ENCODE measurements at places on chromosomes 1 and 21. TPM values are rescaled to one million over a fixed set of nuclear protein-coding genes. Genes with fewer than 3 reads are reported as not detected.

DNA sequence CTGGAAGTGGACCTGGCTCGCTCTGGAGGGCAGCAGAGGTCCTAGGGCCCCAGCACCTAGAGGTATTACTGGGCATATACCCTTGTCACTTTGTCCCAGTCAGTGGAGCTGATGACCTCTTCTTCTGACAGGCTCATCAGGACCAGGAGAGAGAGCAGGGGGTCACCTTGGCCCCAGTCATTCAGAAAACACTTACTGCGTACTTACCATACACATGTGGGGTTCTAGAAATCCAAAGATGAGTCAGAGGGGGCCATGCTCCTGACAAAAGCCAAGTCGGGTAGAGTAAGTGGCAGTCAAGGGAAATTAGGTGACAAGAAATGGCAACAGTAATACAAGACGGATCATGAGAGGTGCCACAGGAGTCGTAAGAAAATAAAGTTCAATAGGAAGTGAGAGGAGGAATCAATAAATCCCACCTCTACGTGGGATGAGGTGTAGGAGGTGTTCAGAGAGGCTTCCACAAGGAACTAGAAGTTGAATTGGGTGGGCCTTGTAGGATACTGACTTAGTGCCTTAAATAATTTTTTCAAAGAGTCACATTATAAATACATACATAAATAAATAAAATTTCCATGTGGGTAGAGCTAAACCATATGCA lies 6.8 kb downstream of the KCNC4 start:
- no peak for DNase-seq
- H3K27ac ChIP-seq, result no peak overlapping the region
- no peak overlapping the region for H3K4me3 ChIP-seq
- peaks cover 15% of the 10 kb centered on the region for H3K4me1 ChIP-seq
- H3K36me3 ChIP-seq, result no peaks in the 10 kb centered on the region
- no peaks in the 10 kb centered on the region for H3K27me3 ChIP-seq

DNA sequence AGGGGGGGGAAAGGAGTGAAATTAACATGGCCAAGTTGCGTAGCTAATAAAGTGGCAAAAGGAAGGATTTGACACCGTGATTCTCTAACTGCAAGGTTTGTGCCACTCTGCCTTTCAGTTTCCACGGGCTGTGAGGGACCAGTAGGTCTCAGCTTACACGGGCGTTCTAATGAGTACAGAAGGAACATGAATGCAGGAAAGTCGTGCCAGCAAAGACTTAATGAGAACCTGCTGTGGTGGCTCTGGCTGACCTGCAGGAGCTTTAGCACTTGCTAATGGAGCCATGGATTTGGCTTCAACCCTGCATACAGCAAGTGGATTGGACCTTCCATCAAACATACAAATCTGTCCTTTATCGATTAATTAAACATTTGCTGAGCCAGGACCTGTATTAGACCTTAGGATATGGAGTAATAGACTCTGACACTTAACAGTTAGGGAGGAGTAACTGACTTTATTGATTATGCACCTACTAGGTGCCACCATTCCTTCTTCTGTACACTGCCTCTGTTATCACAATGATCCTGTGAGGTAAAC lies 15.1 kb upstream of the PITHD1 start:
- peak overlapping the region; percentile 33 for H3K27ac ChIP-seq
- H3K27me3 ChIP-seq, result no peaks in the 10 kb centered on the region
- peaks cover 31% of the 10 kb centered on the region for H3K4me1 ChIP-seq
- H3K4me3 ChIP-seq, result no peak overlapping the region
- H3K36me3 ChIP-seq, result peaks cover 45% of the 10 kb centered on the region

Gene PRRC2C
- 79.3 TPM for total RNA-seq

Gene CELA3A
- not detected for total RNA-seq

Gene LCE2C
- not detected for total RNA-seq

Gene FCAMR
- not detected for total RNA-seq

- DNase-seq, result no peak
- no peaks in the 10 kb centered on the region for H3K36me3 ChIP-seq
- H3K4me1 ChIP-seq, result no peaks in the 10 kb centered on the region
- no peak overlapping the region for H3K27ac ChIP-seq
- H3K27me3 ChIP-seq, result no peaks in the 10 kb centered on the region
- H3K4me3 ChIP-seq, result no peak overlapping the region
Measured at GRCh38 chr1:14897997-14898645, 255.4 kb upstream of the TMEM51 start.

Gene CNR2
- total RNA-seq, result not detected

GRCh38 chr1:208272713-208273112 lies 28.5 kb upstream of the PLXNA2 start:
- no peak overlapping the region for H3K27ac ChIP-seq
- H3K36me3 ChIP-seq, result no peaks in the 10 kb centered on the region
- DNase-seq, result no peak
- H3K27me3 ChIP-seq, result no peaks in the 10 kb centered on the region

DNA sequence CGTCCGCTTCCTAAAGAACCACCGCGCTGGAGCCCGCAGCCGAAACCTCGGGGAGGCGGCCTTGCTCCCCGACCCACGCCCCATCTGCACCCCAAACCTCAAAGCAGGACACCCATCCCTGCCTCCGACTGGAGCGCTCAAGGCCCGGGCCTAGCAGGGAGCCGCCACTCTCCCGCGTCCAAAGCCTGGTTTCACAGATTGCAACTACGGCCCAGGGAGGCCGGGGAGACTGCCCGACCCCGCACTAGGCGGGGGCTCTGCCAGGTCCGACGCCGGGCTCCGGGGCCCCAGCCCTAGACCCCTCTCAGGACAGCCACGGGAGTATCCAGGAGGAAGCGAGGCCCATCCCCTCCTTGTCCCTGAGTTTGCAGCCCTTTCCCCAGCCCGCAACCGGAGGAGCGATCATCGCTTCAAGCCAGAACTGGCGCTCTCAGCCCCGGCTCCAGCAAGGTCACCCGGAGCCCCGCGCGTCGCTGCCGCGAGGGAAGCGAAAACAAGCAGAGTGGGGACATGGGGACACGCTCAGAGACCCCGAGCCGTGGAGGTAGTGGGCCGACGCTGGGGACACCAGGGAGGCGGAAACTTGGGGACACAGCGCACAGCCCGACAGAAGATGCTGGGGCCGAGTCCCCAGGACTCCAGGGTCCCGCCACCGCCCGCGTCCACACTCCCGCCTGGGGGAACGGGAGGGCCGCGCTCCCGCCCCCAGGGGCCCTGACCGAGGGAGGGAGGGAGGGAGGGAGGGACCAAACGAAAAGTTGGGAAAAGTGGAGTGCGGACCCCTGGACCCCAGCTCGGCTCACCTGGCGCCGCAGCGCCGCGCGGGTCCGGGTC lies 433 bp downstream of the TMEM200B start:
- H3K27ac ChIP-seq, result peak overlapping the region; percentile 98
- H3K36me3 ChIP-seq, result no peaks in the 10 kb centered on the region

DNA sequence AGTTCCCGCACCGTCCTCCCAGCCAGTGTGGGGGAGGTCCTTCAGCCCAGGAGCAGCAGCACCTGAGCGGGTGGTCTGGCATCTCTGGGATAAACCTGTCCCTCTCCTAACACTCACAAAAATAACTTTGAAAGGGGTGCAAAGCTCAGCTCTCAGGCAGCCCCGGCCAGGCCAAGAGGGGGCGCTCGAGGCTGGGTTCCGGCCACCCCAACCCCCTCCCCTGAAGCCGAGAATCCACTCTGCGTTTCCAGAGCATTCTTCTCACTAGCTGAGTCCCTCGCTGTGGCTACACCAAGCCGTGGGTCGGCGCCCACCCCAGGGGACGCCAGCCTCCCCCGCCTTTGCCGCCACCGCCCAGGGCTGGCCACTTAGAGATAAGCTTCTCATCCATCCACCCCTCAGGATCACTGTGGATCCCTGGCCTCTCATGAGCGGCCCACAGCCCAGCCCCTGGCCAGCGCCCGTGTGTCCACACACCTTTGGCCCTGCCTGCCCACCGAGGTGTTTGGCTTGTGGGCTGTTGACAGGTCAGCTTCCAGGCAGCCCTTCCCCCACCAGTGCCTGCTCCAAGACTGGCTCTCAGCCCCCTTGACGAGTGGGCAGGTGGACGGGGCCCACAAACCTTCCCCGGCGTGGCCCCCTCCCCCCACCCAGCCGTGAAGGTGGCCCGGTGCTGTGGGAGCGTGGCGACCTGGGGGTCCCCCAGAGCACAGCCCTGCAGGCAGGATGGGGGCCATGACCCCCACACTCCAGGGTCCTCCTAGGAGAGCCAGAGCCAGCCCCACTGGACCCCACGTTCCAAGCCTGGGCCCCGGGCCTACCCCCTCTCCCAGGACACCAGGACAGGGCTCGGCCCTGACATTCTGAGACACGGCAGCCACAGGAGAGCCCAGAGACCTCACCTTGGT lies 1.9 kb downstream of the FTCD start:
- no peak for DNase-seq
- peak overlapping the region; percentile 38 for H3K4me3 ChIP-seq
- no peaks in the 10 kb centered on the region for H3K27me3 ChIP-seq

- peaks cover 27% of the 10 kb centered on the region for H3K4me1 ChIP-seq
- no peaks in the 10 kb centered on the region for H3K36me3 ChIP-seq
- H3K27ac ChIP-seq, result no peak overlapping the region
- no peaks in the 10 kb centered on the region for H3K27me3 ChIP-seq
Measured at GRCh38 chr1:174157157-174157806, 2.0 kb upstream of the RABGAP1L start.

DNA sequence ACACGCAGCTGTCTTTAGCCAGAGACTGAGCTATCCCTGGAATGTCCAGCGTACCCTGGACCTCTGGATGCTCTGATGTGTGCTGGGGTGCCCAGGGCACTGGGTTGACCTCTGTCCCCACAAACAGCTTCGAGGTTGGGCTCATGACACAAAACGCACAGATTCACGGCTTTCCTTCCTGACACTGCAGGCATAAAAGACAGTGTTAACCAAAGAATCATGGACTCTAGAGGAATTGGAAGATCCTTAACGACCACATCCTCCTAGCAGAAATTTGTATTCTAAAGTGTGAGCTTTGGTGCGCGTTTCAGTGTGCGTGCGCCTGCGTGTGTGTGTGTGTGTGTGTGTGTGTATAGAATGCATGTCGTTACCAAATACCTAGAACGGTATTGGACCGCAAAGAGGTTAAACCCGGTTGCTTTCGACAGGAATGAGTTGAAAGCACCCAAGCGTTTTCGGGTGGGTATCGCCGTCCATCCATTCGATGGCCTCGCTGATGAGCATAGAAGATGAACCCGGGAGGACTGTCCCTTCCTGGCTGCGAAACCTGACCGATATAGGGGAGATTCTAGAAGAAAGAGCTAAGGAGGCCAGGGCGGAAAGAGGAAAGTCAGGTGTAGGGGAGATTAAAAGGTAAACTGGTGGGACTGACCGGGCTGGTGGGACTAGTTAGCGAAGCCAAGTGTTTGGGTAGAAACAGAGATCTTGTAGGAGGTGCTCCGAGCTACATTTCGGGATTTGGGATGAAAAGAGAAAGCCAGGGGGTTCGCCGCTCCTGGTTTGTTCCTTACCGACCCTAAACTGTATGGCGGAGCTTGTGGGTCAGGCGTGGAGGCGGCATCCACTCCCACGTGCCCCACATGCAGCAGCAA lies 6.8 kb upstream of the LHX9 start:
- H3K27ac ChIP-seq, result no peak overlapping the region
- peak overlapping the region; percentile 35 for H3K4me3 ChIP-seq
- H3K4me1 ChIP-seq, result peaks cover 48% of the 10 kb centered on the region
- DNase-seq, result no peak

GRCh38 chr1:95370691-95371562 lies 136.9 kb downstream of the RWDD3 start:
- H3K4me1 ChIP-seq, result no peaks in the 10 kb centered on the region
- H3K36me3 ChIP-seq, result no peaks in the 10 kb centered on the region
- DNase-seq, result no peak
- no peak overlapping the region for H3K4me3 ChIP-seq

Gene CHD5
- 7.5 TPM for total RNA-seq

- H3K27ac ChIP-seq, result no peak within 1 kb of the TSS
- H3K36me3 ChIP-seq, result no peaks in the 10 kb centered on the region
- H3K4me3 ChIP-seq, result peak within 1 kb of the TSS; percentile 53
- H3K4me1 ChIP-seq, result peaks cover 12% of the 10 kb centered on the region
Measured at GRCh38 chr1:38941527-38942019, at the start of gene RHBDL2. Gene RHBDL2, minus strand, starts transcription at chr1:38941830. Its CDS starts 22,618 bp downstream, at chr1:38919212.

GRCh38 chr21:40255518-40256444 lies 388.5 kb downstream of the PCP4 start:
- no peak overlapping the region for H3K27ac ChIP-seq
- no peaks in the 10 kb centered on the region for H3K36me3 ChIP-seq
- no peaks in the 10 kb centered on the region for H3K27me3 ChIP-seq
- DNase-seq, result peak; percentile 62
- no peak overlapping the region for H3K4me3 ChIP-seq
- H3K4me1 ChIP-seq, result no peaks in the 10 kb centered on the region

DNA sequence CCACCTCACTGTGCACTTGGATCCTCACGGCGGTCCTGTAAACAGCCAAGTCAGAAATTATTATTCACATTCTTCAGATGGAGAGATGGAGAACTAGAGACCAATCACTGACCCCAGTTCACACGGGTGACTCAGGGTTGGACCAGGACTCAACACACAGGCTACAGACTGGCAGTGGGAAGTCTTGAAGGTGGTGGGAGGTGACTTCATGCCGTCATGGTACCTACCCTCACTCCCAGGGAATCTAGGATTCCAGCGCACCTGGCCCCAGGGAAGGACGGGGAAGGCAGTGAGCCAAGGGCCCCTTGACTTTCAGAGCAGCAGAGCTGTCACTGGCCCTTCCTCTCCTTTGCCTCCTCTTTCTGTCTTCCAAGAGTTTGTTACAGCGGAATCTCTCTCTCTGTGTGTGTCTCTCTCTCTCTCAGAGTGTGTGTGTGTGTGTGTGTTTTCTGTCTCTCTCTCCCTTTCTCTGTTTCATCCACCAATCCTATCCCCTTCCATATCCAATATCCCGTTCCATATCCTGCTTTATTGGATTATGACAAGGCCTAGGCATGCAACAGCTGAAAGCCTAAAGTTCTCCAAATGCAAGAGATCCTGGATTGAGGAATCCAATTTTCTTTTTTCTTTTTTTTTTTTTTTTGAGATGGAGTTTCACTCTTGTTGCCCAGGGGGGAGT lies 11.7 kb downstream of the OPTC start:
- peak overlapping the region; percentile 79 for H3K27ac ChIP-seq
- H3K27me3 ChIP-seq, result no peaks in the 10 kb centered on the region
- H3K36me3 ChIP-seq, result no peaks in the 10 kb centered on the region
- H3K4me1 ChIP-seq, result peaks cover 40% of the 10 kb centered on the region
- no peak overlapping the region for H3K4me3 ChIP-seq

Gene TMPRSS2
- 0.13 TPM for total RNA-seq

- no peak for DNase-seq
- no peak overlapping the region for H3K27ac ChIP-seq
- no peaks in the 10 kb centered on the region for H3K27me3 ChIP-seq
- H3K4me3 ChIP-seq, result no peak overlapping the region
- no peaks in the 10 kb centered on the region for H3K36me3 ChIP-seq
Measured at GRCh38 chr1:220966881-220967611, 87.8 kb downstream of the HLX start.

- DNase-seq, result no peak
- H3K36me3 ChIP-seq, result no peaks in the 10 kb centered on the region
- no peaks in the 10 kb centered on the region for H3K4me1 ChIP-seq
- no peaks in the 10 kb centered on the region for H3K27me3 ChIP-seq
- H3K27ac ChIP-seq, result no peak overlapping the region
- no peak overlapping the region for H3K4me3 ChIP-seq
Measured at GRCh38 chr1:103256490-103256889, 148.2 kb upstream of the COL11A1 start.

Gene KRTAP10-3
- not detected for total RNA-seq

Gene SLC1A7
- 0.99 TPM for total RNA-seq

- DNase-seq, result no peak
- H3K4me3 ChIP-seq, result no peak overlapping the region
- H3K36me3 ChIP-seq, result no peaks in the 10 kb centered on the region
- H3K27ac ChIP-seq, result peak overlapping the region; percentile 39
- peaks cover 6% of the 10 kb centered on the region for H3K4me1 ChIP-seq
Measured at GRCh38 chr1:14842891-14843290, 244.4 kb downstream of the KAZN start.

Gene OR6N2
- total RNA-seq, result not detected

GRCh38 chr1:160081261-160081936 lies at the start of gene KCNJ9:
Gene KCNJ9, plus strand, starts transcription at chr1:160081538. Its CDS starts 2,493 bp downstream, at chr1:160084031.
- no peaks in the 10 kb centered on the region for H3K36me3 ChIP-seq
- H3K27me3 ChIP-seq, result peaks cover 36% of the 10 kb centered on the region
- H3K4me1 ChIP-seq, result peaks cover 19% of the 10 kb centered on the region
- no peak for DNase-seq

All from esophagus muscularis mucosa (tissue), 4 donors.